ENCODE measurements at places on chromosomes 16 and 17.

GRCh38 chr16:22007509-22008214, at the start of gene MOSMO:
MOSMO (plus strand) TSS chr16:22008111; CDS start chr16:22008302, 191 bp downstream.
- H3K36me3 ChIP-seq, result no peaks in the 10 kb centered on the region
- peaks cover 13% of the 10 kb centered on the region for H3K4me1 ChIP-seq
- peak; percentile 53 for DNase-seq
- no peaks in the 10 kb centered on the region for H3K27me3 ChIP-seq
- peak within 1 kb of the TSS; percentile 77 for H3K4me3 ChIP-seq

DNA sequence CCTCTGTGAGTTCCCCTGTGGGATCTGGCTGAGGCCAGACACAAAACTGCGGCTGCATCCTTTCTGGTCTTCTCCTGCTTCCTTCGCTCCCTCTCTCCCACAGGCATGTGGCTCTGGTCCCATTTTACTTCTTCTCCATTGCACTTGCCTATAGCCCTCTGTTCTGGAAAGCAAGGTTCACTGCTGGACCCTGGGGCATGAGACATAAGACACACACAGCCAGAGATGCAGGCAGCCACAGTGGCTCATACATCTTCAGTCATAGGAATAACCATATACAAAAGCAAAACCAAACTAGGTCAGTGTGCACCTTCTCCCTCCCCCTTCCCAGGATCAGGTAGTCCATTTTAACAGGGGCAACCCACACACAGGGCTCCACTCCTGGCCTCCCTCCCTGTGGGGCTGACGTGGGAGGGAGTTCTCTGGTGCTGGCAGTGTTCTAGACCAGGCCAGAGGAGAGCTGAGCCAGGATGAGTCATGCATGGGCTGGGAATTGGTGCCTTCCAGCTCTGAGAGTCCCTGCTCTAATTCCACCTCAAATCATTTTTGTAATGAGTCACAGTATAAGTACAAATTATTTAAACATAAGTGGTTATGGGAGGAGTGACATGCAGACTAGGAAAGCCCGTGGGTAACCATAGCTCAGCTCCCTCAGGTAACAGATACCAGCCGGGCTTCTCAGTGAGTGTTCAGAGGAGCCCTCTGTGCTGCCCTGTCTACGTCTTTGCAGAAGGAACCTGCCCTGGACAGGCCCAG, 58.0 kb downstream of the ASIC2 start:
- no peak overlapping the region for H3K4me3 ChIP-seq
- H3K4me1 ChIP-seq, result peaks cover 10% of the 10 kb centered on the region
- peak; percentile 15 for DNase-seq
- no peaks in the 10 kb centered on the region for H3K27me3 ChIP-seq
- no peak overlapping the region for H3K27ac ChIP-seq

- H3K27ac ChIP-seq, result no peak overlapping the region
- DNase-seq, result no peak
- no peak overlapping the region for H3K4me3 ChIP-seq
- H3K36me3 ChIP-seq, result peaks cover 70% of the 10 kb centered on the region
- no peaks in the 10 kb centered on the region for H3K4me1 ChIP-seq
Measured at GRCh38 chr17:37234106-37234505, 141.7 kb upstream of the C17orf78 start.

DNA sequence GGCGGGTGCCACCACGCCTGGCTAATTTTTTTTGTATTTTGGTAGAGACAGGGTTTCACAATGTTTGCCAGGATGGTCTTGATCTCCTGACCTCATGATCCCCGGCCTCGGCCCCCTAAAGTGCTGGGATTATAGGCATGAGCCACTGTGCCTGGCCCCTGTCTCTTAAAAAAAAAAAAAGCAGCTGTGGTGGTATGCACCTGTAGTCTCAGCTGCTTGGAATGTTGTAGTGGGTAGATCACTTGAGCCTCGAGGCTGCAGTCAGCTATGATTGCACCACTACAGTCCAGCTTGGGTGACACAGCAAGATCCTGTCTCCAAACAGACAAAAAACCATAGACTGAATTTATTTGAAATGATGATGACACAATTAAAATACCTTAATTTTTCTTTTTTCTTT, 24.3 kb downstream of the CDK12 start:
- DNase-seq, result no peak
- H3K4me3 ChIP-seq, result no peak overlapping the region
- no peaks in the 10 kb centered on the region for H3K27me3 ChIP-seq

- H3K27ac ChIP-seq, result no peak overlapping the region
- no peaks in the 10 kb centered on the region for H3K27me3 ChIP-seq
- no peaks in the 10 kb centered on the region for H3K36me3 ChIP-seq
- DNase-seq, result peak; percentile 36
- H3K4me1 ChIP-seq, result no peaks in the 10 kb centered on the region
Measured at GRCh38 chr16:65833171-65833871, 533.2 kb upstream of the CDH5 start.

DNA sequence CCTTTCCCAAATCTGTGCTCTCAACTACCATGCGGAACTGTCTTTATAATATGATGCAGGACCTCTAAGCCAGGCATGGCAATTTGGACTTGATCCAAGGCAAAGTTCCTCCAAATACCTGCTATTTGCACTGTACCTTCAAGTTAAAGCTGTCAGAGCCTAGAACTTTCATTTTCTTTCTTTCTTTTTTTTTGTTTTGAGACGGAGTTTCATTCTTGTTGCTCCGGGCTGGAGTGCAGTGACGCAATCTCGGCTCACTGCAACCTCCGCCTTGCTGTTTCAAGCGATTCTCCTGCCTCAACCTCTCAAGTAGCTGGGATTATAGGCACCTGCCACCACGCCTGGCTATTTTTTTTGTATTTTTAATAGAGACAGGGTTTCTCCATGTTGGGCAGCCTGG, 51.7 kb downstream of the ARHGAP27 start:
- no peaks in the 10 kb centered on the region for H3K27me3 ChIP-seq
- peaks cover 5% of the 10 kb centered on the region for H3K4me1 ChIP-seq
- H3K27ac ChIP-seq, result no peak overlapping the region
- no peak overlapping the region for H3K4me3 ChIP-seq
- DNase-seq, result no peak
- H3K36me3 ChIP-seq, result no peaks in the 10 kb centered on the region

- H3K4me1 ChIP-seq, result no peaks in the 10 kb centered on the region
- peak; percentile 34 for DNase-seq
- no peak overlapping the region for H3K4me3 ChIP-seq
- H3K27ac ChIP-seq, result no peak overlapping the region
- H3K36me3 ChIP-seq, result no peaks in the 10 kb centered on the region
Measured at GRCh38 chr17:7184091-7184488, 4.9 kb upstream of the ASGR1 start.

GRCh38 chr17:16994631-16995030, 22.7 kb upstream of the TNFRSF13B start:
- H3K4me1 ChIP-seq, result peaks cover 9% of the 10 kb centered on the region
- H3K27ac ChIP-seq, result no peak overlapping the region
- no peaks in the 10 kb centered on the region for H3K27me3 ChIP-seq
- no peaks in the 10 kb centered on the region for H3K36me3 ChIP-seq
- DNase-seq, result no peak
- no peak overlapping the region for H3K4me3 ChIP-seq

DNA sequence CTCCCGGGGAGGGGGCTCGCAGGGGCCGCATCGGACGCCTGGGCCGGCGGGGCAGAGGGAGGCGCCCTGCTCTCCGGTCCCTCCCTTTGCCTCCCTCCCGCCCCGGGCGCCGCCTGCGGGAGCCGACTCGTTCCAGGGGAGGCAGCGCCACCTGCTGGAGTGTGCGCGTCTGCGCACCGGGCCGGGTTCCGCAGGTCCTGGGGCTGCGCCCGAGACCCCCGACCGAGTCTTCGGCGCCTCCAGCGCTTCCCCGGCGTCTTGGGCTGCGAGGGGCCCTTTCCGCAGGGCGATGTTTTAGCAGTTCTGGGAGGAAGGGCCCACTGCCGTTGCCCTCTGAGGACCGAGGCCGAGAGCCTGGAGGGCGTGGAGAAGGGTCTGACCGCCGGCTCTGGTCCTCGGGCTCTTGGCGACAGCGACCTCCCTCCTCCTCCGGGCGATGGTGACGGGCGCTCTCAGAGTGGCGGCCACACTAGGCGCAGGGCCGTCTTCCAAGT, 106.3 kb downstream of the SEC14L1 start:
- DNase-seq, result peak; percentile 77
- no peaks in the 10 kb centered on the region for H3K4me1 ChIP-seq
- no peaks in the 10 kb centered on the region for H3K27me3 ChIP-seq
- no peaks in the 10 kb centered on the region for H3K36me3 ChIP-seq

GRCh38 chr16:88929091-88929445, 47.9 kb downstream of the CBFA2T3 start:
- H3K27me3 ChIP-seq, result peaks cover 8% of the 10 kb centered on the region
- H3K4me1 ChIP-seq, result peaks cover 3% of the 10 kb centered on the region
- no peaks in the 10 kb centered on the region for H3K36me3 ChIP-seq

GRCh38 chr16:86461037-86461436, 49.3 kb upstream of the FOXF1 start:
- H3K4me3 ChIP-seq, result no peak overlapping the region
- no peak for DNase-seq
- no peaks in the 10 kb centered on the region for H3K27me3 ChIP-seq
- no peaks in the 10 kb centered on the region for H3K4me1 ChIP-seq
- H3K36me3 ChIP-seq, result no peaks in the 10 kb centered on the region

GRCh38 chr16:9160551-9160911, 69.1 kb downstream of the HAPSTR1 start:
- no peak overlapping the region for H3K27ac ChIP-seq
- no peaks in the 10 kb centered on the region for H3K36me3 ChIP-seq
- H3K27me3 ChIP-seq, result no peaks in the 10 kb centered on the region
- no peaks in the 10 kb centered on the region for H3K4me1 ChIP-seq

DNA sequence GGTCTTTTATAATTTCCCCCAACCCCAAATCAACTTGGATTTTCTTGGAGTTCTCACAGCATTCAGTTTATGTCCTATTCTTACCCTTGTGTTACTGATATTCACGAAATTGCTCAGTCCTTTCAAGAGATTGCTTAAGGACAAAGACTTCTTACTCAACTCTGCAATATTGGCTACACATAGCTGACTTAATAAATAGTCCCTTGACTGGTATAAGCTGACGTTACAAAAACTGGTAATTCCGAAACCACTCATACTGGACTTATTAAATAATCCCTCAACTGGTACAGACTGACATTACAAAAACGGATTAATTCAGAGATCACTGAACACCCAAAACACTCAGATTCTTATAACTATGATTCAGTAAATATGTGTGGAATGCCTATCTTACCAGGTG, 860 bp downstream of the TIGD7 start:
- peak overlapping the region; percentile 88 for H3K27ac ChIP-seq
- H3K36me3 ChIP-seq, result peaks cover 74% of the 10 kb centered on the region

- no peaks in the 10 kb centered on the region for H3K27me3 ChIP-seq
- no peak for DNase-seq
- H3K4me1 ChIP-seq, result no peaks in the 10 kb centered on the region
- H3K27ac ChIP-seq, result no peak overlapping the region
Measured at GRCh38 chr16:82533189-82533588, 93.6 kb upstream of the CDH13 start.

- DNase-seq, result no peak
- H3K4me3 ChIP-seq, result no peak overlapping the region
- H3K27me3 ChIP-seq, result no peaks in the 10 kb centered on the region
- no peak overlapping the region for H3K27ac ChIP-seq
Measured at GRCh38 chr17:51611585-51611984, 351.2 kb downstream of the UTP18 start.
